ENCODE measurements at places on chromosomes 11 and 22.

GRCh38 chr11:102577182-102577581, 46.6 kb upstream of the MMP7 start:
- no peak for DNase-seq

DNA sequence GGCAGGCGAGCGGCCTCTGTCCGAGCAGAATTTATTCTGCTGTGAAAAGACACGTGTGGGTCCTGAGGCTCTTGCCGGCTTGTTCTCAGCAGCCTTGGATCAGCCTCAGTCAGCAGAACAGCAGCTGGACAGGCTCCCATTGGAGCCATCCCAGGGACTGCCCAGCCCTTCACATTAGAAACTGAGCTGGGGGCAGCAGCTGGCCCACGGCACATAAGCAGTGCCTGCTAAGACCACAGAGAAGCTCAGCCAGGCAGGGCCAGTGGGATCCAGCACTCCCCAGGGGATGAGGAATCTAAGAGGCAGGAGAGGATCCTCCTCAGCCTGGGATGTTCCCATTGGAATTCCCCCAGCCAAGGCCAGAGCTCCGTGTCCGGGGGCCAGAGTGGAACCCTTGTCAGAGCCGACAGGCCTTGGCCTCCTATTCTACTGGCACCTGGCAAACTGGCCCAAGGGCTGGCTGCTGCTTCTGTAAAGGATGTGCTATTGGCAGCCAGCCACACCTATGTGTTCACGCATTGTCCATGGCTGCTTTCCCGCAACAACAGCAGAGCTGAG, 18.2 kb downstream of the RTN4R start:
- DNase-seq, result no peak

DNA sequence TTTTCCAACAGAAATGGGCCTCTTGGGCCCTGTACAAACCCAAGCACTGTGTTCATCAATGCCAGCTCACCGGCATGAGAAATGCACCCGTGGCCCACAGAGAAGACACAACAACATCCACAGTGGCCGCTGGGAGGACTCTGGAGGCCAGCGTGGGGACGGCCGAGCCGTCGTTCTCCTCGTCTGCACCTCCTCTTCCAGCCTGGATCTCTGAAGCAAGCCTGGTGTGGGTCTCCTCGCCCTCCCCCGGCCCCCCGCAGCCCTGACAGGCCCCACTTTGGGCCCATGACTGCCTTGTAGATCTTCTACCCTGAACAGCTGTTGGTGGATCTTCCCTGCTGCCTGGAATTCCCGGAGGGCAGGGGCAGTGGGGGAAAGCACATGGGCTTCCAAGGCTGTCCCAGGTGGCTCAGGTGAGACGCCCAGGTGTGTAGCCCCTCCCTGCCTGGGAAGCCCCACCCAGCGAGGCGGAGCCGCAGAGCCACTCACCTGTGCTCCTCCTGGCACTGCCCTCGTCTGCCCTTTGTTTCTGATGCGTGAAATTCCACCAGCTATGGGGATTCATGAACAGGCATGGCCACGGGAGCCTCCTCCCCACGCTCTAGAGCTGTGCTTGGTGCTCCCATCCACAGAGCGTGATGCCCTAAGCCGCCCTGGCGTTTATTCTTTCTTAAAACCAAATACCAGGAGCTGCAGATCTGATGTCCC, 225.9 kb downstream of the BRD1 start:
- DNase-seq, result no peak

DNA sequence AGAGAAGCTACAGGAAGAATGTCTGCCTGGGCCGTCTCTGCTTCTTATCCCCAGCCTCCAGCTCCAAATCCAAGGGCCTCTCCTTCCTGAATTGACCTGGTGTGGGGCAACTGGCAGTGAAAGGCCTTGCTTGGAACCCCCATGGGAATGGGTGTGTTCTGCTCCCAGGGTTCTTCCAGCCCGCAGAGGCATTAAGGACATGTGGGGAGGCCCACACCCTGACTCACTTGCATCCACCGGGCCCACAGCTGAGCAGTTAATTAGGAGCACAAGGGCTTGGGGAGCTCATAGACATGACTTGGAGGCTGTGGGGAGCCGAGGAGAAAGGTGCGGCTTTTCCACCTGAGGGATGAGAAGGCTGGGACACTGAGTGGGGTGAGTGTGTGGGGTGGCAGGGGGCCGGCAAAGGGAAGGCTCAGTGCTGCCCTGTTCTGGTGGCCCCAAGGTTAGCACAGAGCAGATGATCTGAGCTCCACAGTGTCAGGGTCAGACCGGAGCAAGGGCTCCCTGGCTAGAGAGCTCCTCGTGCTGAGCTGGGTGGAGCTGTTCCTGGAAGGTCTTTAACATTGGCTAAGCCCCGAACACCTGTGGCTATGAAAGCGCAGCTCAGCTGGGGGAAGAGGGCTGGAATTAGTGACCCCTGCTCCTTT, 64.5 kb upstream of the NECTIN1 start:
- no peak for DNase-seq

DNA sequence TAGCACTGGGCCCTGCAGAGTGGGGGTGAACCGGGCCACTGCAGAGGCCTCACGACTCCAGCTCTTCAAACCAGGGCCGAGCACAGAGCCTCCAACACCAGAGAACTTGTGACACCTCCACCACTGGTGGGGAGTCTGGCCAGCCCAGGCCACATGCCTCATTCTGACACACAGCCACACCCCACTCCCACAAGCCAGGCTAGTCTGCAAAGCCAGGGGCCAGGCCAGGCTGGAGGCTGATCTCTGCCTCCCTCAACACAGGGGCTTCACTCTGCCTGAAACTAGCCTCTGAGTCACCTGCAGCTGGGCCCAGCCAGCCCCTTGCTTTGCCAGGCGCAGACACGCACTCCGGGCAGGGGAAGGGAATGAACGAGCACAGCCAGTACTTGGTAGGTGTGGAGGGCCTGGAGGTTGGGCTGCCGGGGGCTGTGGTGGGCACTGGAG, 102.9 kb downstream of the MED15 start:
- DNase-seq, result no peak

GRCh38 chr11:30653606-30654005, 67.5 kb upstream of the MPPED2 start:
- no peak for DNase-seq

DNA sequence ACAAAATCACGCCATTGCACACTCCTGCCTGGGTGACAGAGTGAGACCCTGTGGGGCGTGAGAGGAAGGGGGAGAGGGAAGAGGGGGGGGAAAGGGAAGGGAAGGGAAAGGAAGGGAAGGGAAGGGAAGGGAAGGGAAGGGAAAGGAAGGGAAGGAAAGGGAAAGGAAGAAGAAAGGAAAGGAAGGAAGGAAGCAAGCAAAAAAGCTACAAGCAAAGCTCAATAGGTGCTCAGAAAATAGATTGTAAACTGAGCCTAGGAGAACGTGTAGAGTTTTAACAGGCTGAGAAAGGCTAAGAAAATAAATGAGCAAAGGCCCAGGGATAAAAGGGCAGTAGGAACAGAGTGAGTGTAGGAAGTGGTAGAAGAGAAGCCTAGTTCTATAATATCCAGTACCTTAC, 30.8 kb upstream of the GDPD4 start:
- DNase-seq, result no peak

DNA sequence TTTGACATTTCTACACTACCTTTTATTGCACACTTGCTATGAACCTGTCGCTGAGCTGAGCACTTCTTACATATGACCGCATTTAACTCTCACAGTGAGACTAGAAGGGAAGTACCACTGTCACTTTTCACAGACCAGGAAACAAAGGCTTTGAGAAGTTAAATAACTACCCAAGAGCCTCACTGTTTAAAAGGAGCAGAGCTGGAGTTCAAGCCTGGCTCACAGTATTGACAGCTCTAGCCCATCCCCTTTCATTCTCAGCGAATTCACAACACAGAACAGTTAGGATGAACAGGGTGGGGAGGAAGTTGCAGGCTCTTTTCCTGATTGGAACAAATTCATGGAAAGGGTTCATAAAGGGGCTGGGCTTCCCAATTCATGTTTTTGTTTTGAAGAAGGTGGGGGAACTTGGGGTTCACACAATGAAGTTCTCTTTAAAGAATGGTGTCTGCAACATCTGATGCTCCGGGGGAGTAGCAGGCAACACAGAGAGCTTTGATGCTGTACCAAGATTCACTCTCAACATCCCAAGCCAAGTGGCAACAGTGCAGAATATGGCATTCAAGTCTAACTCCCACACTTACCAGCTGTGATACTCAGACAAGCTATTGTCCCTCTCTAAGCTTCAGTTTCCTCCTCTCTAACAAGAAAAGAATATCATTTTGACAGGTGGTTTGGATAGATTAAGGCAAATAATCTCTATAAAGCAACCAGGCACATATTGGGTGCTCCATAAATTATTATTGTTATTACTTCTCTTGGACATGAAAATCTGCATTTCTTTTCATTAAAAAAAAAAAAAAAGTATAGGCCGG, 17.2 kb downstream of the SCGB1A1 start:
- DNase-seq, result no peak

DNA sequence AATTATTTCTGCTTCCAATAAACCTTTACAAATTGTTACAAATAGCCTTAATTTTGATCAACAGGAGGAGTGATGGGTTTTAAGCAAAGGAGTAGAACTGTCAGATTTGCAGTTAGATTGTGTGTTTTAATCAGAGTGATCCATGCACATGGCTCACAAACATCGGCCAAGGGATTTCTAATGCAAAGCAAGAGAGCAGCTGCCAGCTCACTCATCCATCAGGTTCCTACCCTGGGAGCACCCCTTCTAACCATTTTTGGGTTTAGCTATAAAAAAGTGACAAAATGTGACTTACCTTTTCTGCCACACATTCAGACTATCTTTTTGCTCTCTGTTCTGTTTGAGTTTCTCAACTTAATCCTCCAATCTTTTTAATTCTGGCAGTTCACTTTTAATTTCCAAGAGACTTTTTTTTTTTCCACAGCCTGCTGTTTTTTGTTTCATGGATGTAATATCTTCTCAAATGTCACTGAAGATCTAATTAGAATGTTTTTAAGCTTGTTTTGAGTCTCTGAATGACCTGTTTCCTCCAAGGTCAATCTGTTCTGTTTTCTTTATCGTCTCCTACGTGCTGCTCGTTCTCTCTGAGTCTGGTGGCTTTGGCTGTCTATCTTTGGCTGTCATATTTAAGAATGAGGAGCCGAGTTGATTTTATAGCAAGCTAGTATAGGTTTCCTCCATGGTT, 6.0 kb downstream of the IZUMO1R start:
- DNase-seq, result no peak

GRCh38 chr11:116263770-116264169, 509.0 kb downstream of the BUD13 start:
- no peak for DNase-seq

GRCh38 chr22:48396785-48397530, 1430.7 kb downstream of the BRD1 start:
- no peak for DNase-seq

DNA sequence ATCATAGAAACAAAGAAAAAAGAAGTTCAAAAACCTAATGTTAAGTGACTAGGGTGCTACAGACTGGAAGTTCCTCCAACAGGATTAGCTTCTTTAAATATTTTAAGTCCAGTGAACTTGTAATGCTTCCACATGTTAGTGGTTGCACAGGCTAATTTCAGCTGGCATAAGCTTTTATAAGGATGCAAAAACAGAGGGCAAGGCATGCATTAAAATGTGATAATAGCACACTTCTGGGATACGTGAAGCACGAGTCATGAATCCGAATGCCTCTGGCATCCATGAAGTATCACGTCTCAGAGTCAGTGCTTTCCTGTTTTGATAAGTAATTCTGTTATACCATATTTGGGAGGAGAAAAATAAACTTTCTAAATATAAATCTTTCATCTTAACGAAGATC, 106.8 kb downstream of the DCDC1 start:
- peak; percentile 9 for DNase-seq

DNA sequence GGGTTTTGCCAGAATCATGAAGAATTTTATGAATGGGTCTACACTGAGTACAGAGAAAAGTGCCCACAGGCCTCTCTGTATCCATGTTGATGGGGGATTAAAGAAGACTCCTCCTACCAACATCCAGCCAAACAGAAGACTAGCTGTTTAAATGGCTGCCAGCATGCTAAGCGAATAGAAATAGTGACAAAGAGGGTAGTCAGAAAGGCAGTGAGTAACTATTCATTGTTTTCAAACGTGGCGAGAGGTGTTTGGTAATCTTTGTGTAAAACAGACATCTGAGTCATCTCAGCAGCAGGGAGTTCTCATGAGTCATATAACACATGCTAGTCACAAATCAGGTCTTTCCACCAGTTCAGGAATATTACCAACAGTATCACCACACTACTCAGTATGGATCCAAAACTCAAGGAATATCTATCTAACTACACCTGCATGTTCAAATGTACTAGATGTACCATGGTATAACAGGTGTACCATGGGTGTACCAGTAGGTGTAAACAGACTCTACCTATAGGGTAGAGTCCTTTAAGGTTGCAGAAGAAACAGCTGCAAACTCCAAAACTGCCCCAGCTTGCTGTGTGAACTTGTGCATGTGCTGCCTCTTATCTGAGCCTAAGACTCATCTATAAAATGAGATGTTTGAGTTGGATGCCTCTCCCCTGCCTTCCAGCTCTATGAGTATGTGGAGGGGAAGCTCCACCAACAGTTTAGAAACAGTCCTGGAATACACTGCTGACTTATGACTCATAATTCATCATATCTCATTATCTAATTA, 82.0 kb downstream of the SLC1A2 start:
- DNase-seq, result peak; percentile 94

- no peak for DNase-seq
These were observed 42.8 kb upstream of the NUP50 start for GRCh38 chr22:45120931-45121330.

DNA sequence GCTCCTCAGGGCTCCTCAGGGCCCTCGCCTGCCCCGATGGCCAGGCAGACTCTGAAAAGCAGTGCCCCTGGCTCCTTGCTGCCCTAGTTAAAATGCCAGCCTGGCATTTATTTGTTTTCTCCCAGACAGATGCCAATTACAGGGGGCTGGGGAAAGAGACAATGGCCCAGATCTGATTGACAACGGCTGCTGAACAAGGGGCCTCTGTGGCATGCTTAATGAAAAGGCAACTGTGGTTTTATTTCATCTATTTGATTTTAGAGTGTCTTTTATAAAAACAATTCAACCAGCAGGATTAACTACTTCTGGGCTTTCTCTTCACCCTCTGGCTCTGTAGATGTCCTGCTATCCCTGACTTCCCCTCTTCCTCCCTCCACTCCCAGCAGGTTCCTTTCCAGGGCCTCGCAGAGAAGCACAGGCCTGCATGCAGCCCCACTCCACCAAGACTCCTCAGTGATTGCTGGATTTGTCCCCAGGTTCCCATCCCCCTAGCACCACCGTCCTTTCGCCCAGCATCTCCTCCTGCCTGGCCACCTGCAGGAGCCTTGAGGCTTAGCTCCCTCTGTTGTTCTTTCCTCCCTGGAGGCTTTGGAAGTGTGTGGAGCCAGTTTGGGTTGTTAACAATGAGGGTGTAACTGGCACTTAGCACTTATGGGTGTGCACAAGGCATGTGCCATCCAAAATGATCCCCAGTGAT, 171.1 kb downstream of the TENM4 start:
- DNase-seq, result no peak
